ENCODE measurements at places on chromosomes 16 and 17.

GRCh38 chr17:28726627-28727491 is 826 bp upstream of the TLCD1 start:
- DNase-seq: peak; percentile 88

- DNase-seq: no peak
Measured at GRCh38 chr17:43442711-43443110, 41.1 kb upstream of the DHX8 start.

DNA sequence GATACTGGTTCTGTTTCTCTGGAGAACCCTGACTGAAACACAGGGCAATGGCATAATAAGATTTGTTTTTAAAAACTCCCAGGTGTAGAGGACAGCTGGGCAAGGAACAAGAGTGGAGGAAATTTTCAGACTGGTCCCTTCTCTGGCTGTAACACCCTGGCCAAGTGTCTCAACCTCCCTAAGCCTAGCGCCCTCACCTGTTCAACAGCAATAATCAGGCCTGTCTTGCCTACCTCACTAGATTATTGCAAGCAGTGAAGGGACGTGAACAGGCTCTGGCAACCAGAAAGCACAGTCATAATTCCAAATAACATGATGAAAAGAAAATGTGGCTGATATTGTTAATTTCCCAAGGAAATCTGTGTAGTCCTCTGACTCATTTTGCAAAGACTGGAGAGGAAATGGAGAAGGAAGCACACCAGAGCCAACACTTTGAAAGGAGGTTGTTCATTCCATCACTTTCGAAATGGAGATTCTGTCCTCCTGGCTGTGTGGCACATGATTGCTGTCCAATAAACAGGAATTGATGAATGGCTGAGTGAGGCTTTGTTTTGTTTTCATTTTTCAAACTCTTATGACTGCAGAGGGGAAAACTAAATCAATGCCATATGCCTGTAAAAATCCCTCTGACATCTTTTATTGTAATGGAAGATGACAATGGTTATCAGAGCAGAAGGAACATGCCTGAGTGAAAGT is 87.5 kb upstream of the HLF start:
- DNase-seq: no peak

DNA sequence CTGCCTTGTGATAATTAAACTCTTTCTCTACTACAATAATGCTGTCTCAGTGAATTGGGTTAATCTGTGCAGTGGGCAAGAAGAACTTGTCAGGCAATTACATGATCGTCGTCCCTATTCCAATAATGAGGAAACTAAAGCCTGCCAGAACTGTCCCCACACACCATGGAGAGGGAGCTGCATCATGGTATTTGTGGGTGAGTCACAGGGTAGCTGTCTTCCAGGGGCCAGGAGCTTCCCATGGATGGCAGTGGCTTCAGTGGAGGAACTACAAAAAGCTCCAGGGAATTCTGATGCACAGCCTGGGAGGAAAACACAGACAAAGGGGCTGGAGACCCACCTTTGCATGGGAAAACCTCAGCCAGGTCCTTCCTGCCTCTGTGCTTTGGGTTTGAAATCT is 83.3 kb upstream of the C16orf82 start:
- DNase-seq: no peak

GRCh38 chr16:24753437-24753836 is 24.0 kb downstream of the TNRC6A start:
- no peak for DNase-seq

GRCh38 chr17:16491131-16491702 is 776 bp downstream of the LRRC75A start:
- DNase-seq: peak; percentile 54

- no peak for DNase-seq
Measured at GRCh38 chr17:1590029-1590746, 27.6 kb upstream of the PITPNA start.

DNA sequence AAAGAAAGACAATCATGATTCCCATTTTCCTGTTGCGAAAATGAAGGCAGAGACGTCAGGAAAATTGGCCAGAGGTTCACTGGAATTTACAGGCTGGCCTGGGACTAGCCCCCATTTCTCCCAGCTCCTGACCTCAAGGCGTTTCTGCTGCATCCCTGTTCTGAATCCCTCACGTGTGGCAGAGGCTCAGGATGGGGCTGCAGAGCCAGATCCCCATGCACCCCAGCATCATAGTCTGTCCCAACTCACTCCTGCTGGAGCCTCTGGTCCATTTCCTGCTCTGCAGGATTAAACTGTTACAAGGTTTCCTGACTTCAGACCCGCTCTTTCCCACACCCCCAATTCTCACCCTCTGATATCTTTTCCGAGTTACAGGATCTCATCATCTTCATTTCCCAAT is 2.9 kb downstream of the GPRC5B start:
- no peak for DNase-seq

DNA sequence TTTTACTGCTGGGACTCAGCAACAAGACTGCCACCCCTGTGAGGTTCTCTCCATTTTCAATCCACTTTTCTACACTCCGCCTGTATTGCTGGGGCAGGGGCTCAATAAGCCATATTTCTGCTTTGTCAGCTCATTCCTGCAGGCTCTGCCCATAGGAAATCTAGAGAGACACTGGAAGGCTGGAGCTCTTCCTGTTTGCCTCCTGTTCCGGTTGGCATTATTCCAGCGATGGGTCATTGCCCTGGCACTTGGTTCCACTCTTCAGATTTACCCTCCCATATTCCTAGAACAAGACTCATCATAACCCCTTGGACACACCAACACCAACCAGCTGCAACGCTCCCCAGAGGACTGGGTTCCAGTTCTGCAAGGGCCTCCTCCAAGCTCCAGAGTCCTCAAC is 210.4 kb downstream of the CA10 start:
- no peak for DNase-seq

DNA sequence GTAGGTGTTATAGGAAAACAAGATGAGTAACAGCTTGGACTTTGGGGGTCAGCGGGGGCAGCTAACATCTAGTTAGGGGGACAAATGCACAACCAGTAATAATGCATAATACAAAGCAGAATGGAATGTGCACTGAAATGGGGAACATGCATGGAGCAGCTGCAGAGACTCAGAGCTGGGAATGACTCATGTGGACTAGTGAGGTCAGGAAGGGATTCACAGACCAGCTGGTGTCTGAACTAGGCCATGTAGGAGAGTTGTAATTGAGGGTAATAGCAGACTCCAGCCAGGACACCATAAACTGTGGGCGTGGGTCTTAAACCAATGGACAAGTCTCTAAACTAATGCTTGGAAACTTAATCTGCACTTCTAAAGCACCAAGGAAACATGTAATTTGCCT is 176.8 kb upstream of the ASIC2 start:
- DNase-seq: no peak

DNA sequence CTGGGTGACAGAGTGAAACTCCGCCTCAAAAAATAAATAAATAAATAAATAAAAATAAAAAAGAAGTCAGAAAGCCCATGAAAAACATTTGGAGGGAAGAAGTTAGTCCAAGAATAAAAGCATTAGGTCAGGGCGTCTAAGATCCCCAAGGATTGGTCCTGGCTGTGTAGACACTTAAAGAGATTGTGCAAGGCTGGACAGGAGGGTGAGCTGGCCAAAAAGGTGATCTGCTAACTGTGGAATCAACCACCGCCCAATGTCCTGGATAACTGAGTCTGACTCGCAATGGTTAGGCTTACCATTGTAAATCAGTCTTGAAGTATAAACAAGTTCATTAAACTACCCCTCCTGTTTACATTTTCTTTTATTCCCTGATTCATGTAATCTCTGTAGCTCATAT is 8.8 kb upstream of the ABCA8 start:
- no peak for DNase-seq

DNA sequence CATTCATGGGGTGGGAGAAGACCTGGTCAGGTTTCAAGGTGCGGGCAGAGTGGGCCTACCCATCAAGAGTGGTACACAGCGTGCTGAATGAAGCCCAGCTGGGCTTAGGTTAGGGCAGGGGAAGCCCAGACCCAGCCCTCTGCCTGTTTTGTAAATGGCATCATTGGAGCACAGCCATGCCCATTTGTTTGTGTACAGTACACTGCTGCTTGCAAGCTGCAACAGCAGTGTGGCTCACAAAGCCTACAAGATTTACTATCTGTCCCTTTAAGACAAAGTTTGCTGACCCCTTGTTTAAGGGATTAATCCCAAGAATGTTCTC is 230.1 kb upstream of the TNRC6C start:
- DNase-seq: no peak

GRCh38 chr16:1109648-1110047 is 13.6 kb upstream of the C1QTNF8 start:
- no peak for DNase-seq

DNA sequence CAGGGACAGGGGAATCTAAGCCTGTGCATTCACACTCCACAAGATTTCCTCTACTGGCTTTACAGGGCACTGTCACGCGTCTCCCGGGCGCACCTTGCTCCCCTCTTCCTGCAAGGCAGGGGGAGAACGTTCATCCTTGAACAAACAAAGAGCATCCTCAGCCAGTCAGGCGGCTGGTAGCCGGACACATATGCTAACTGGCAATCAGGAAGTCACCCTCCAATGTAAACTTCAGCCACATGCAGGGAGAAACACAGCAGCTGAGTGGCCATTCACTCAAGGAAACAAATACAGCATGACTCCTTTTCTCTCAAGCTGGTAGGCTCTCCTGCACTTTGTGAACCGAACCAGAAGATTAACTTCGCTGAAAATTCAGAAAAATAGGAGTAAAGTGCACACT is 10.8 kb upstream of the HSBP1 start:
- DNase-seq: no peak

DNA sequence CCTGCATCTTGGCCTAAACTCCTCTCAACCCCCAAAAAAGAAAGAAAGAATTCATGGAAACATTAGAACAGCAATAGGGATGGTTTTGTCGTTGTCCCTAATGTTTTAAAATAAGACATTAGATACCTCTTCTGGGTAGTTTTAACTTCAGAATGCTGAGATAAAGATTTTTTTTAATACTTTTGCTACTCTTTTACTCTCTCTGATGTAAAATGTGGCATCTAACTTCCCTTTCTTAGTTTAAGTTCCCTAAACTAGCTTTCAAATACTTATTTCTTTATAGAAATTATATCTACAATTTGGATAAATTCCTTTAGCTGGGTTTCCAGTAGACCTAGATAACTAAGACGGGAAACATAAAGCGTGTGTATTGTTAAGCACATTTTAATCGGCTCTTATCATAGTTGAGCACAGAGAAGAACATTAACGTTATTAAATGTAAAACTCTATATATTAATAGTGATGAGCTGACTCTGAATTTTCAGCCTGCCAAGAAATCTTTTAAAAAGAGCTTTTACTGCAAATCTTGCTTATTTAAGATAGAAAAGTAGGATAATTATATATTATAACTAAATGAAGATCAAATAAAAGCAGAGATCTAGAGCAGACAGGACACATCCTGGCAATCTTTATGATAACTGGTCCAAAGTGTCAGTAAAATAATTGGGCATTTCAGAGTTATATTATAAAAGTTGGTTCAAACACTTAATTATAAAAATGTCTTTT is 183.2 kb downstream of the CYB561 start:
- no peak for DNase-seq

GRCh38 chr16:17936766-17937402 is 399.7 kb downstream of the NPIPA8 start:
- DNase-seq: no peak

DNA sequence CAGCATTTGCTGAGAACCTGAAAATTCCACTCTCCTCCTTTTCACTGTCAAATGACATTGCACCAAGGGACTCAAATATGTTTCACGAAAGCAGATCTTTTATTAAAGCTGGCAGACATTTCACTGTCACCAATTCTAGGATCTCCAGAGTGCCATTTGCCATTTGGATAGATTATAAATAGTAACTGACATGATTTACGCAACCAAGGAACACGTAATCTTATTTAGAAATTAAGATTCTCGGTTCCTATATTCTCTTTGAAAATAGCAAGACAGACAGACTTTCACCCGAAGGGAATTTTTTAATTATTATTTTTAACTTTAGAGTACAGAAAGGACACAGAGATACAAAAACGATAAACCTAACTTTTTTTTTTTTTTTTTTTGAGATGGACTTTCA is 49.6 kb downstream of the ANKFY1 start:
- DNase-seq: no peak

- no peak for DNase-seq
Measured at GRCh38 chr17:32609884-32610650, 123.3 kb downstream of the CDK5R1 start.

- DNase-seq: no peak
Measured at GRCh38 chr17:45709728-45710288, 74.3 kb upstream of the CRHR1 start.

DNA sequence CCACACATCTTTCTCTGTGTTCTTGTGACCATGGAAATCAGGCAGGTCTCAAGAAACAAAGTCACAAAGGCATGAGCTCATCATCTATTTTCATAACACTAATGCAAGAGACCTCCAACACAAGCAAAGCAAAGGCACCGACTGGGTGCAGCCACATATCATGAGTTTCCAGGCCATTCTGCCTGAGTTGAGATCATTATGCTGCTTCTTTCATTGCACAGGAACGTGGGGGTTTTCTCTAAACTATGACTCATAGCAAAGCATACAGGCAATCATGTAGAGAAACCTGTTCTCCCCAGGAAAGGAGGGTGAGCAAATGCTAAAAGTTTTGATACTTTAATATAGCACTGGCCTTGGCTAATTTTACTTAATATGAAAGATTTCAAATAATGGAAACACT is 60.7 kb downstream of the GRIN2A start:
- DNase-seq: no peak

- no peak for DNase-seq
Measured at GRCh38 chr16:24935336-24935735, 79.8 kb downstream of the ARHGAP17 start.

GRCh38 chr16:26772503-26772902 is 294.2 kb upstream of the C16orf82 start:
- DNase-seq: no peak

Measured in SK-N-SH (cell line).